Stimulated activated CD8-positive, alpha-beta memory T cell treated with anti-CD3 and anti-CD28 coated beads, Interleukin-7, amount 100 ng/mL, for 1 hour (primary cell): ENCODE measurements at places on chromosomes 7 and 10.
A peak's percentile ranks its signal among the peaks of the same experiment; 100 is the strongest.

GRCh38 chr7:92836489-92836999 is at the start of gene CDK6:
TSS of gene CDK6 (minus strand) at chr7:92836573. CDS start at chr7:92833323, 3,250 bp downstream.
- peak; percentile 33 for DNase-seq

- no peak for DNase-seq
These were observed 23.4 kb downstream of the ARHGEF5 start for GRCh38 chr7:144378651-144379050.

DNA sequence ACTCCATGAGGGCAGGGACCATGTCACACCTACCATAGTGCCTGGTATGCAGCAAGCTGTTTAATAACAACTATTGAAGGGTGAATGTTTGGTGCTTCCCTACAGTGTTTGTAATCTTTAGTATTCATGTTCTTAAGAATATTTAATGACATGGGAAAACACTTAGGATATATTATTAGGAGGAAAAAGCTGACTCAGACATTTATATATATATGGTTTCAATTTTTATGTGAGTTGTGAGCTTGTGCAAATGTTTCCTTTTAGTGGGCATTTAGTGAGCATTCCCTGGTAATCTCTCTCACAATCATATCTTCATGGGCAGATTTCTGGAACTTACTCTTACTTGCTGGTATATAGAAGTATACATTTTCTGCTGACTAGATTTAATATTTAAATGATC is 359.1 kb downstream of the EXOC4 start:
- DNase-seq, result no peak

DNA sequence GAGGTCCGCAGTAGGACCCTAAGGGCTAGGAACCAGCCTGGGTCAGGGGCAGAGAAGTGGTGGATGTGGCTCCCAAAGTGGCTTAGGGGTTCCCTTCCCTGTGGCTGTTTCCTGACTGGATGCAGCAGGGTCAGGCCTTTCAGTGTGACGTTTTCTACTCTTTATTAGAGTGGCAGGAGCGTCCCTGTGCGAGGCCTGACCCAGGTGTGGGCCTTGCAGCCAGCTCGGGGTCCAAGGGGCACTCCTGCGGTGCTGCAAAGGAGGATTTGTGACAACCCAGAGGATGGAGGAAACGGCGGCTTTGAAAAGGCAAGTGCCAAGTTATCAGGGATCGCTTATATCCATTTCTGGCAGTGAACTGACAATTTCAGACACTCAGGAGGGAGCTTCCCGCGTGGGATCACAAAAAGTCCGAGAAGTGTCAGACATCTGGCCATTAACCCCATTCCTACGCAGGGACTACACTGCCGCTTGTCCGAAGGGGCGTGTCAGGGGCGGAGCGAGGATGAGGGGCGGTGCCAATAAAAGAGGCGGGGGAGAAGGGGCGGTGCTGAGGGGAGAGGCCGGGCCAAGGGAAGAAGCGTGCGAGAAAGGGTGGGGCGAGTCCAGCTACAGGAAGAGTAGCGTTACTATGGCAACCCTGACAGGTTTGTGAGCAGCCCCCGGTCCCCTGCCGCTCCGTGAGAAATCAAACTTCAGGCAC is 98.8 kb upstream of the ZNF722 start:
- peak; percentile 72 for DNase-seq

GRCh38 chr10:72449941-72450441 is 95.3 kb upstream of the DNAJB12 start:
- no peak for DNase-seq

DNA sequence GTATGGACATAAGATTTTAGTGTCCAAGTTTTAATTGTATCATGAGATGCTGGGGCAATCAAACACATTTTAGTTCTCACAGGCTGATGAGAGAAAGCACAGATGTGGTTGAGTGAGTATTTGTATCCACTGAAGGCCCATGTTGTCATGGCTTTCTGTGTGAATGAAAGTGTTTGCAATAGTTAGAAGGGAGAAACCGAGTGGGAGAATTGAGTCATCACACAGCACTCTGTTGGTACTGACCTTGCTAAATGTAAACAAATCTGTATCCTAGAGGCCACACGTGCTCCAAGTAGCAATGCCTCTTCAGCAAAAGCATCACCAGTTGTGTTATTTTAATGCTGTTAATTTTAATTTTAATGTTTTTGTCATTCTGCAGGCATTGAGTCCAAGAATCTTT is 121.2 kb downstream of the EMX2 start:
- no peak for DNase-seq

- DNase-seq, result no peak
These were observed 56.3 kb upstream of the ZEB1 start for GRCh38 chr10:31262672-31263071.

DNA sequence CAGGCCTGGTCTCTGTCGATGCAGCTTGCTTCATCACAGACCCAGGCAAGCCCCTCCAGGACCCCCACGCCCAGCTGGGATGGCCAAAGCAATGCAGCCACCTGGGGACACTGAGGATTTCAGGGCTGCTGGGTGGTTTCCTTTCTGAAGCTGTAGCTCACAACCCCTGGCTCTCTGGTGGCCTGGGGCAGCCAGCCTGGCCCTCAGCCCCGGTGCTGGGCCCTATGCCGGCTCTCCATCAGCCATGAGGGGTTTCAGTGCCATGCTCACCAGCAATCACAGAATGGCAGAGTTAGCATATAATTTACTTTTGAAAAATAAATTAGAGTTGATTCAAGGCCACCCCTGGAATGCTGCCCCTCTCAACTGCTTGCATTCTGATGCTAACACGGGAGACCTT is 150.2 kb upstream of the UNC5B start:
- no peak for DNase-seq

GRCh38 chr7:43849047-43849446 is 20.3 kb downstream of the MRPS24 start:
- no peak for DNase-seq

- no peak for DNase-seq
These were observed 59.3 kb downstream of the OAT start for GRCh38 chr10:124359336-124359832.

GRCh38 chr10:24448351-24448999 is 239.5 kb downstream of the KIAA1217 start:
- no peak for DNase-seq

GRCh38 chr10:79055100-79055782 is 13.5 kb upstream of the ZMIZ1 start:
- DNase-seq, result no peak

DNA sequence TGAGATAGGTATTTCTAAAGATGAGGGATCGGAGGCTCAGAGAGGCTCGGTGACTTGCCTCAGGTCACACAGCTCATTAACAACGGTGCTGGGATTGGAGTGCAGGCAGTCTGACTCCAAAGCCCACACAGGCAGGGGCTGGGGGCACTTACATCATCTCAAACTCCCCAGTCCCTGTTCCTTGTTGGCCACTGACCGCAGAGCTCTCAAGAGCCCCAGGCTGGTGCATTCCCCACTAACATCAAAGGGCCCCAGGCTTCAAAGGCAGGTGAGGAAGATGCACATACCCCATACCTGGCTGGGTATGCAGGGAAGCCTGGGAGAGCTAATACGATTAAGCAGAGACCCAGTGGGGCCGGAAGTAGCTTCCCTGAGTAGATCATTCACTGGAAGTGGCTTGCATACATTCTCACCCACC is 13.7 kb upstream of the NODAL start:
- DNase-seq, result no peak

GRCh38 chr10:98074315-98074911 is 44.0 kb upstream of the CRTAC1 start:
- DNase-seq, result no peak

- DNase-seq, result no peak
These were observed 13.3 kb downstream of the PARP12 start for GRCh38 chr7:140049339-140050024.

GRCh38 chr10:79047875-79048638 is 20.7 kb upstream of the ZMIZ1 start:
- no peak for DNase-seq

DNA sequence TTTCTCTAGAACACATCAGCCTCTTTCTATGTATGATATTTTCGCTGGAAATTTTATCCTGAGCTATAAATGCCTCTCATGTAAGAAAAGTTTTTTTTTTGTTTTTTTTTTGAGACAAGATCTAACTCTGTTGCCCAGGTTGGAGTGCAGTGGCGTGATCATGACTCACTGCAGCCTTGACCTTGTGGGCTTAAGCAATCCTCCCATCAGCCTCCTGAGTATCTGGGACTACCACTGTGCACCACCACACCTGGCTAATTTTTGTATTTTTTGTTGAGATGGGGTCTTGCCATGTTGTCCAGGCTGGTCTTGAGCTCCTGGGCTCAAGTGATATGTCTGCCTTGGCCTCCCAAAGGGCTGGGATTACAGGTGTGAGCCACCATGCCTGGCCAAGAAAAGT is 80.4 kb downstream of the ADK start:
- DNase-seq, result no peak

GRCh38 chr7:94401428-94401814 is 6.7 kb downstream of the COL1A2 start:
- DNase-seq, result no peak

GRCh38 chr10:123287594-123288247 is 133.5 kb downstream of the BUB3 start:
- DNase-seq, result no peak

DNA sequence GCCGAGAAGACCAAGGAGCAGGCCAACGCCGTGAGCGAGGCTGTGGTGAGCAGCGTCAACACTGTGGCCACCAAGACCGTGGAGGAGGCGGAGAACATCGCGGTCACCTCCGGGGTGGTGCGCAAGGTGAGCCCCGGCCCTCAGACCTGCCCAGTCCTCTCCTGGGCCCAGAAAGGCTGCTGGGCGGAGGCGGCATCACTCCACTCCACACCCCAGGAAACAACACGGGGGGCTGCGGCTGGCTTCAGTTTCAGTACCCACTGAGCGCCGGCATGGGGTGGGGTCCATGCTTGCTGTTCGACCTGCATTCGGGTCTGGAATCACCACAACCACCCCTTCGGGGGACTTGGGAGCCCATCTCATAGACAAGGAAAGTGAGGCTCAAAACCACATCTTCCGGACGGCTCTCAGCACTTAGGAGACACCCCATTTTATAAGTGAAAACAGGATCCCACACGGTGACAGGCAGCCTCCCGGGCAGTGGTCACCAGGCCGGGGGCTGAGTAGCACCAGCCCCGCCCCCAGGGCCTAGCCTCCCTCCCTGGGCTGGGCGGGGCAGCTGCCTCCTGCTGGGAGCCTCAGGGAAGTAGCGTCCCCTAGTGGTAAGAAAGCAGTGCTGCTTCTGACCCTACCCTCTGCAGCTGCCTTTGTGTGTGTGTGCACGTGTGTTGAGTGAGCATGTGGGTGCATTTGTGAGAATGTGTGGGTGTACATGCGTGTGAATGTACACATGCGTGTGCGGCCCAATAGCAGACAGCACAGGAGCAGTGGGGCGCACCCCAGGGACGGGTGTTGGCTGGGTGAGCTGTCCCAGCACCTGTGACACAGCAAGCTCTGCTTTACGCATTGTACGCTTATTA is 1.8 kb downstream of the SNCG start:
- no peak for DNase-seq

- DNase-seq, result no peak
These were observed 601.3 kb upstream of the GHITM start for GRCh38 chr10:83538047-83538446.

- DNase-seq, result no peak
These were observed 124.1 kb upstream of the FERD3L start for GRCh38 chr7:19269301-19269700.

DNA sequence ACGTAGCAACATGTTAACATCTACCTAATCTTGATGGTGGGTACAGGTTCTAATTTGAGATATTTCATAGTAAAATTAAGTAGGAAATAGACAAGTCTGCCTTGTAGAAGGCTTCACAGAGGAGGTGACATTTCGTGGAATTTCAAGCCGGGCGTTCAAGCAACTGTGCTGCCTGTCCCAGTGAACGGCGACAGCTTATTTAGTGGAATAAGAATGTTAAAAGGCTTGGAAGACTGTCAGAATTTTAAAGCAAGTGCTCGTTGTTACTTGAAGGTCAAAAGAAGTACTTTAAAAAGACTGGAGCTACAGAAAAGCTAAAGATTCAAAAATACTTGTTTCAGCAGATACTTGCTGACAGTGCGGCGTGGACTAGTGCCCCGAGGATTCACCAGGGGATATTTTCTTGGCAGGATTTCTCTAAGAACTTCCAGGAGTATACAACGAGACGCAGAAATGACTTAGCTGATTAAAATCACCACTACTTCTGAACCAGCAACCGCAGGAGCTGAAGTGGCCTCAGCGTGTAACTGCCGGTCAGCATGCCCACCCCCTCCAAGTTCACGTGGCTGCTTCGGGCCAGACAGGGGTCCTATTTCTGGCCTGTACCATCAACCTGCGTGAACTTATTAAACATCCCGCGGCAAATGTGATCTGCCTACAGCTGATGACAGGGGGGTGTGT is 46.5 kb downstream of the CTBP2 start:
- no peak for DNase-seq

GRCh38 chr10:5163487-5163886 is 21.5 kb downstream of the AKR1C8 start:
- DNase-seq, result no peak

DNA sequence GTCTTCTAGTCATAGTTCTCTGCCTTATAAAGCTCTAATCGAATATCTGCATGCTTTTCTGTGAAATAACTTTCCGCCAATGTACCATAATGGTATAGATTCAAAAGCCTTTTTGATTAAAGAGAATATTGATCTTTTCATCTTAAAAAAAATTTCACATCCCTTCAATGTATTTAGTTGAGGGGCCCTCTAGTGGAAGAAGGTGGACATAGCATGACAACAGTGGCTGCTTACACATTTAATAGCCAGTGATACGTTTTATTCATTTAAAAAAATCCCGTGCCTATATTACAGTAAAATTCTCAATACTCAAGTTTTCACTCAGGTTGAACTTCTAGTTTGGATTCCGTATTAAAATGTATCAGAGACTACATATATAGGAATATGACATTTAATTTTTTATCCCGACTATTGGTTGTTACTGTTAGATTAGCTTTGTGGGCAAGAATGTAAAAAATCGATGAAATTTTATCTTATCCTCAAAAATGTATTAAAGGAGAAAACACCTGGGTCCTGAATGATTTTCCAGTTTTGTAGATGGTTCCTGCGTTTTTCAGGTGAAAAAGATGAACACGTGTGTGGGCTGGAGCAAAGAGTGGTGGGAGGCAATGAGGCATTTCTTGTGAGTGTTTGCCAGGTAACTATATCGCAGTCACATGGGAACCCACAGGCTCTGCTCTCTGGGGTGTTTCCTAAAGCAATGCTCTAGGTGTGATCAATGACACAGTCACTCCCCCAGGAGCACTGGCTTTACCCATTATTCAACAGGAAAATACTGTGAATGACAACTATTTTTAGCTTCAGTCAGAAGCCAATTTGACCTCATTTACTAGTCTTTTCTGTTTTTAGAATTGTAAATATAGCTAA is 24.1 kb upstream of the PNLIP start:
- no peak for DNase-seq

- no peak for DNase-seq
These were observed 69.3 kb downstream of the MTERF1 start for GRCh38 chr7:91811236-91811635.

- DNase-seq, result no peak
These were observed 23.0 kb downstream of the CDH23 start for GRCh38 chr10:71419750-71420149.

GRCh38 chr7:116227678-116228239 is 17.4 kb downstream of the TES start:
- no peak for DNase-seq

GRCh38 chr7:43010061-43010460 is 77.9 kb downstream of the MRPL32 start:
- no peak for DNase-seq
